ENCODE measurements at places on chromosomes 2 and 18. TPM values are rescaled to one million over a fixed set of nuclear protein-coding genes. Genes with fewer than 3 reads are reported as not detected.

Gene GCFC2
- total RNA-seq: 16.9 TPM

Gene GAD1
- 2.1 TPM for total RNA-seq

Gene C1D
- 32.3 TPM for total RNA-seq

Gene RAX
- total RNA-seq: not detected

Gene CFC1B
- not detected for total RNA-seq

Gene AGPS
- total RNA-seq: 37.3 TPM

Gene FASTKD1
- 10.9 TPM for total RNA-seq

Gene STARD6
- total RNA-seq: not detected
